ENCODE measurements at places on chromosomes 7 and 10.

- DNase-seq = no peak
Measured at GRCh38 chr7:22210355-22210754, 146.6 kb downstream of the RAPGEF5 start.

DNA sequence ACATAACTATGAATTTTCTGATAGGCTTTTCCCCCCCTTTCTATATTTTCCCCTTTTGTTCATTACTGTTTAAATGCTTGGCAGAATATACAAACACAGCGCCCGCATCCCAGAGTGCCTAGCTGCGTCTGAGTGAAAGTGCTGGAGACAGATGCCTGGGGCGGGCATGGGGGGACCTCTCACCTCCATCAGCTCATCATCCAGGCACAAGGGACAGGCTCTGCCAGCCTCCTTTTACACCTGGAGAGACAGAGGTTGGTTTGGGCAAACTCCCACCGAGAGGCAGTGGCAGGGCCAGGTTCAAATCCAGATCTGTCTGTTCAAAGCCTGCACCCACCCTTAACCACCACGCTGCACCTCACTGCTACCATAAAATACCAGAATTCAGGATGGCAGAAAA is 104.5 kb downstream of the FAM53B start:
- DNase-seq = no peak

DNA sequence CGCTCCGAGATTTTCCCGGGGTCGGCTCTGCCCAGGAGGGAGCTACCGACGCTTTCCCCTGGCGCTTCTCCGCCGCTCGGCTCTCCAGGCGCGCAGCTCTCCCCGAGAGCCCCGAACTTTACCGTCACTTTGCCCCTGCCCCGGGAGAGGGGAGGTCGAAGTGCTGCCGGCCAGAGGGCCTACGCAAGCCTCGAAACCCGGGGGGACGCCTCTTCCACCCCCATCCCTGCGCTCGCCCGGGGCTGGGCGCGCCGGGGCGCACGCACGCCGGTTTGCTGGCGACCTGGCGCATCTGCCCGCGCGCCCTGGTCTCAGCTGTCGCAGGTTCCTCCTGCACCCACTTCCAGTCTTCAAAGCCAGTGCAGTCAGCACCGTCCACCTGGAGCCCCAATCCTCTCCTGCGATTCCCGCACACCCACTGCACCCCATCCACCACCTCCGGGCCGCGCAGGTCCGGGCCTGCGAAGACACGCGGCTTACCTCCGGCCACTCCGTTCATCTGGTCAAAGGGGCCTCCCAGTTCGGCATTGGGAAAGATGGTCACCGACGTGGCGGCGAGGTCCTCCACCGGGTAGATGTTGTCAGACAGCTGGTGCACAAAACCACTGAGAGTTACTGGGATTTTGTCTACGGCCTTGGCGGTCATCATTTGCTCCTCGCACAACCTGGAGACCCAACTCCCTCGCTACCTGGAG is 638 bp downstream of the EGR2 start:
- no peak for DNase-seq

- no peak for DNase-seq
Measured at GRCh38 chr7:97859606-97860204, 12.5 kb downstream of the ASNS start.

- no peak for DNase-seq
Measured at GRCh38 chr10:86068231-86069054, 298.2 kb downstream of the GRID1 start.

GRCh38 chr10:33801705-33802104 is 467.2 kb upstream of the NRP1 start:
- no peak for DNase-seq

- DNase-seq = no peak
Measured at GRCh38 chr7:106463851-106464611, 179.2 kb upstream of the NAMPT start.

DNA sequence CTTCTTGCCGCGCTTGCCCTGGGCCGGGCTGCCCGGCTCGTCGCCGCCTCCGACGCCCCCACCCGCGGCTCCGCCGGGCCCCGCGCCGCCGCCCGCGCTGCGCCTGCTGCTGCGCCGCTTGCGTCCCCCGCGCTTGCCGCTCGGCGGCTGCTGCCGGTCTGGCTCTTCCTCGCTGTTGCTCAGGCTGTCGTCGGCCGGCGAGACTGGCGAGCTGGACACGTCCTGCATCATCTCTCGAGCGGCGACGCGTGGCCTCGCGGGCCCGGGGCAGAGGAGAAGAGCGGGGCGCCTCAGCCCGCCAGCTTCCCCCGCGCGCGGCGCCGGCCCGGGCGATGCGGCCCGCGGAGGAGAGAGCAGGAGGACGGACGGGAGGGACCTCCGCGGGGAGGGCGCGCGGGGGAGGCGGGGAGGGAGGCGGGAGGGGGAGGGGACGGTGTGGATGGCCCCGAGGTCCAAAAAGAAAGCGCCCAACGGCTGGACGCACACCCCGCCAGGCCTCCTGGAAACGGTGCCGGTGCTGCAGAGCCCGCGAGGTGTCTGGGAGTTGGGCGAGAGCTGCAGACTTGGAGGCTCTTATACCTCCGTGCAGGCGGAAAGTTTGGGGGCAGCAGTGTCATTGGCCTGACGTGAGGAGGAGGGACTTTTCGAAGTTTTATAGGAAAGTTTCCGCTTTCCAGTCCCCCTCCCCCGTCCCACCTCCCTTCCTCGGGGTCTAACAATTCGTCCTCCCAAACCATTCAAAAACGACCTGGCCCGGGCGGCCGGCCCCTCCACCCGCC is at the start of gene TWIST1:
TWIST1 (minus strand) TSS at position 546 of the 779 bp plus-strand sequence; CDS start at position 231, 315 bp downstream.
- DNase-seq = no peak

GRCh38 chr10:27622596-27622995 is 118.5 kb downstream of the RAB18 start:
- DNase-seq = no peak

DNA sequence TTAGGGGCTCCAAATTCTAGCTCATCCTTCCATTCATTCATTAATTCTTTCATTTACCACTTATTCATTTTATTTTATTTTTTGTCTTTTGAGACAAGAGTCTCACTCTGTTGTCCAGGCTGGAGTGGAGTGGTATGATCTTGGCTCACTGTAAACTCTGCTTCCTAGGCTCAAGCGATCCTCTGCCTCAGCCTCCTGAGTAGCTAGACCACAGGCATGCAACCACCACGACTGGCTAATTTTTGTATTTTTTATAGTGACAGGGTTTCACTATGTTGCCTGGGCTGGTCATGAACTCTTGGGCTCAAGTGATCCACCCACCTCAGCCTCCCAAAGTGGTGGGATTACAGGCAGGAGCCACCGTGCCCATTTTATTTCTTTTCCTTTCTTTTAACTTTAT is 31.6 kb downstream of the FGF8 start:
- DNase-seq = no peak

- no peak for DNase-seq
Measured at GRCh38 chr10:90959826-90960225, 38.9 kb upstream of the ANKRD1 start.
